ENCODE measurements at places on chromosomes 2 and 18.

DNA sequence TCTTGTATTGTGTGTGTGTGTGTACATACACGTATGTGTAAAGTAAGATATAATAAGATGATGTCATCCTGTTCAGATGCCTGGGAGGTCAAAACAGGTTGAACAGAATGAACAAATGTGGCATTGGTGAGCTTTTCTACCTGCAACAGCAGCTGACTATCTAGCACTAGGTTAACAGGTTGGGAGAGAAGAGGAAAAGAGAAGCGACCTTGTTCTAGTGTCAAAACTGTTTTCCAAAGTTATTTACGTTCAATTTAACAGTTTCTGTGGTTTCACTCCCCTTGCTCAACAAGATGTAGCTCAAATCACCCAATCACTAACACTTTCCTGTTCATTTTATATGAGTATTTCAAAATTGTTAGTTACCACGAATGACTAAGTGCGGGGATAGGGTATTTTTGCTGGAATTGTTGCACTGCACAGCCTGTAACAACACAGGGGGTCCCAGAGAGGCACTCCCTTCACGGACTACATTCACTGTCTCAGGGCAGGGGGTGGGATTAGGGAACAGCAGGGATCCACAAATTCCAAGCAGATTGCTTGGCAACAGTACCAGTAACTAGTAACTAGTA is 67.5 kb upstream of the DTNB start:
- DNase-seq, result peak; percentile 92

- DNase-seq, result no peak
Measured at GRCh38 chr2:29463181-29463900, 348.1 kb downstream of the CLIP4 start.

GRCh38 chr18:9705183-9705829 is 2.8 kb upstream of the RAB31 start:
- DNase-seq, result peak; percentile 77

DNA sequence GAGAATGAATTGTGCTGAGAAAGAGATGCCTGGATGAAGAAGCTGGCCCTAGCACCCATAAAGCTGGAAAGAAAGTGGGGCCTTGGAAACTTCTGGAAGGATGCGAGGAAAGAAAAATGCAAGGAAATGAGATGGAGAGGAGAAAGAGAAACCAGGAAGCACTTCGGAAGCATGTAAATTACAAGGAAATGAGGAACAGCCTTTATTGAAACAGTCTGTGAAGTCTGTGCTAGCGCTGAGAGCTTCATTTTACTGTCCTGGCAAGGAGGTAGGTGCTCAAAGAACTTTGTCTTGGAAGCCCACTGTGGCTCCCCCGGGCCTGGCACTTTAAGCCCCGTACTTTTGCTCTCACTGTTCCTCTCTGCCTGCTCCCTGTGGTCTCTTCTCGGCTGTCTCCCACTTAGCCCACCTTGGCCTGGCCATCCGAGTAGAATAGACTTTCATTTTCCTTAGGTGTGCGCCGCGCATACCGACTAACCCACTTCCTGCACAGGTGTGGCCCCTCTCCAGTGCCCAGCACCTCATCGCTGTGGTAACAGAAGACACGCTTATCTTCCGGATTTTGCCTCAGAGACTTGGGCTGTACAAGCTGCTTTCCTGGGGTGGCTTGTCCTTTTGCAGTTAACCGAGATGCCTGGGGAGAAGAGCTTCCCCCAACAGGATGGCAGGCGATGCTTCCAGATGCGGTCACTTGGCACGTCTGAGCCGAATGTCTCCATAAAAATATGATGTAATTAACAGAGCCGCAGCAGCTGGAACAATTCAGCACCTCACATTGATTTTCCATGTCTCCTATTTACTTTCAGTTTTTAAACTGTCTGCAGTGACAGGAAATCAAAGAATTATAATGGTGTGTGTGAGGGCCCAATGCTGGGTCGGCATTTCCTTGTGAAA is 199.6 kb downstream of the HRH4 start:
- no peak for DNase-seq

DNA sequence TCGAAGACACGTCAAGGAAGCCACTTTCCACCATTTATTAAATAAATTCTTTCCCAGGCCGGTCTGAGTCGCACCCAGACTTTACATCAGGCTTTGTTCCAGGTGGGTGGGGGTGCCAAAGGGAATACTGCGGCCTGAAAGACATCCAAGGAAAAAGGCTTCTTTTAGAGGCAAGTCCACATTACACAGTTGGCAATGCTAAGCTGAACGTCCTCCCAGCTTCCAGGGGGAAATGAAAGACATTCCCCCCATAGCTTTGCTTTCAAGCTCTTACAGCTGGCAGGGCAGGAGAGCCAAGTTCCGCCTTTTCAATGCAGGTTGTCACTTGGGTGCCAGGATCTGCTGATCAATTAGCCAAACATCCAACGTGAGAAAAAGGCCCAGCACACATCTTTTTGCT is 36.5 kb upstream of the PTPN4 start:
- DNase-seq, result no peak

DNA sequence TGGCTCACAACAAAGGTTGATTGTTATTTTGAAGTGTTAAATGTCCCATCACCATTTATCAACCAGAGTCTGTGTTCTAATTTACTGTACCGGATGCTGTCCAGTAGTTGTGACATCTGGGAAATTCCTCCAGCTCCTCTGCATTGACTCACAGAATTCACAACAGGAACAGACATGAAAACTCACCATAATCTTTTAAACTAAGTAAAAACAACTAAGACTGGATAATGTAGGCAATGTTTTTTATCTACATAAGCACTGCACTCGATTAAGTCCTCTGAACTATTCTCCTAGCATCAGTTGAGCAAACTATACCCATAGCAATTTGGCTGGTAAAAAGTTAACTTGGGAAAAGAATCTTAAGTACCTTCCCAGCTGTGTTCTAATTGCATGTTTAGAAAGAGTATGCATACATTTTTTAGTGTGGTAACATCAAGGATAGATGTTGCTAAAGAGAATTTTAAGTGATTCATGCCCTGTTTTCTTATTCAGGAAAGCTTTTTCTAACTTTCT is 42.9 kb upstream of the MYO1B start:
- DNase-seq, result peak; percentile 7

DNA sequence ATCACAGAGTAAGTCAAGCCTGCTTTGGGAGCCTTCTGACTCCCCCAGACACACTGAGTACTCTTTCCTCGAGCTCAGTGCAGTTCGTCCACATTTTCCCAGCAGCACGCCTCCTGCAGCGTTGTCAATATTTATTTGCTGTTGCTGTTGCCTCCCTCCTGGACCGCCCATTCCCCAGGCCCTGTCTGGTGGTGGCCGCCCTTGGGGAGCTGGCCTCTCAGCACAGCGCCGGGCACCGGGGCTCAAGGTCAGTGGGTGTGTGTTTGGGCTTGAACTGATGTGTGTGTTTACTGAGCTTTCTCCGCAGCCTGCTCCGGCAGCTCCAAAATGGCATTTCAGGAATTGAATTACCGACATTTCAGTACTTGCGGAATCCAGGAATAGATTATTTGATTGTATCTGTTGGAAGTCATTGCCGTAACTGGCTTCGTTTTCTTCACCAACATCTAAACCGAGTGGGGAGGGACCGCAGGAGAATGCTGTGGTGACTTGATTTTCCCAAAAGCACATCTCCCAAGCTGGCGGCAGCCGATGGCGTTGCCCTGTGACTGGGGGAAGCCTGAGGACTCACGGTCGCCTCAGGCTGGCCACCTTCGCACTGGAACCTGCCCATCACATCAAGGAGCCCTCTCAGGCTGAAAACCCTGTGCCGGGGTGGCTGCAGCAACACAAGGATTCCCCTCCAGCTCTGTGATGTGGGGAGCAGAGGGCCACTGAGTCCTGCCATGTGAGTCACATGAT is 66.0 kb downstream of the HPCAL1 start:
- no peak for DNase-seq

DNA sequence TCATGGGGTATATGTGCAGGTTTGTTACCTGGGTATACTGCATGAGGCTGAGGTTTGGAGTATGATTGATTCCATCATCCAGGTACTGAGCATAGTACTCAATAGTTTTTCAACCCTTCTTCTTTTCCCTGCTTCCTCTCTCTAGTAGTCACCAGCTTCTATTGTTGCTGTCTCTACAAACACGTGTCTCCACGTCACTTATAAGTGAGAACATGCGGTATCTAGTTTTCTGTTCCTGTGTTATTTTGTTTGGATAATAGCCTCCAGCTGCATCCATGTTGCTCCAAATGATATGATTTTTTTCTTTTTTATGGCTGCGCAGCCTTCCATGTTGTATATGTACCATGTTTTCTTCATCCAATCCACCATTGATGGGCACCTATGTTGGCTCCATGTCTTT is 214.8 kb upstream of the TFPI start:
- no peak for DNase-seq

GRCh38 chr18:56709463-56709862 is 58.3 kb downstream of the WDR7 start:
- peak; percentile 72 for DNase-seq

GRCh38 chr2:221848286-221848685 is 276.2 kb upstream of the EPHA4 start:
- no peak for DNase-seq

- no peak for DNase-seq
Measured at GRCh38 chr18:78739115-78739514, 240.5 kb upstream of the SALL3 start.

- peak; percentile 16 for DNase-seq
Measured at GRCh38 chr2:140975237-140975636, 1155.6 kb downstream of the LRP1B start.

DNA sequence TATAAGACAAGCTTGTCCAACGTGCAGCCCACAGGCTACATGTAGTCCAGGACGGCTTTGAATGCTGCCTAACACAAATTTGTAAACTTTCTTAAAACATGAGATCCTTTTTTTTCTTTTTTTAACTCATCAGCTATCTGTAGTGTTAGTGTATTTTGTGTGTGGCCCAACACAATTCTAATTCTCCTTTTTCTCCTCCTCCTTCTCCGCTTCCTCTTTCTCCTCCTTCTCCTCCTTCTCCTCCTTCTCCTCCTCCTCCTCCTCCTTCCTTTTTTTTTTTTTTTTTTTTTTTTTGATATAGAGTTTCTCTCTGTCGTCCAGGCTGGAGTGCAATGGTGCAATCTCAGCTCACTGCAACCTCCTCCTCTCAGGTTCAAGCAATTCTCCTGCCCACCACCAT is 39.3 kb upstream of the GTF2A1L start:
- DNase-seq, result no peak

DNA sequence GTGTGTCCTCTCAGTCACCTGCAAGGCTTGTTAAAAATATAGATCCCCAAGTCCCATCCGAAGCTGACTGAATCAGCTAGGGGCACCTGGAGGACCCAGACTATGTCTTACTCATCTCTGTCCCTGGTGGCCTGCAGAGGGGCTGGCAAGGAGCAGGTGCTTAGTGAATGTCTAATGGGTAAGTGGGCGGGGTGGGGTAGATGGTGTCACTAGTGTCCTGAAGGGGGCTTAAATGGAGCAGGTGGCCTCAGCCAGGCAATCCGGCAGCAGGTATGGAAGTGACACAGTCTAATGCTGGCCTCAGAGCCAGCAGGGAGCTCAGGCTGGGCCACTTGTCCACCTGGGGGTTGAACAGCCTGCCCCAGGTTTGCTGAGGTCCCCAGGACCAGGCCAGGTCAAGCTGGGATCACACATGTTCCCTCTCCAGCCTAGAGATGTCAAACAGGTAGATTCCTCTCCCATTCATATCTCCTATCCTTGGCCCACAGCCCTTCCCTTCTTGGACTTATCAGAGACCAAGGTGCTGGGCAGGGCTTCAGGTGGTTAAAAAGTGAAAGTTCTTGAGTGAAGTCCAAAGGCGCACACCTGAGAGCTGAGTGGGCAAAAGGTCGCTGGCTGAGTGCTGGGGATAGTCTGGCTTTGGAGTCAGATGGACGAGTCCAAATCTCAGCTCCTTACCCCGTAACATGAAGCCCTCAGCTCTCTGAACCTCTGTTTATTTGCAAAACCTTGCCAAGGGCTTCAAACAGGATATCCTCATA is 1.7 kb downstream of the STEAP3 start:
- DNase-seq, result no peak

Data from NB4 (cell line).